AG10803 (cell line): ENCODE measurements at places on chromosomes 2 and 18.
A peak's percentile ranks its signal among the peaks of the same experiment; 100 is the strongest.

DNA sequence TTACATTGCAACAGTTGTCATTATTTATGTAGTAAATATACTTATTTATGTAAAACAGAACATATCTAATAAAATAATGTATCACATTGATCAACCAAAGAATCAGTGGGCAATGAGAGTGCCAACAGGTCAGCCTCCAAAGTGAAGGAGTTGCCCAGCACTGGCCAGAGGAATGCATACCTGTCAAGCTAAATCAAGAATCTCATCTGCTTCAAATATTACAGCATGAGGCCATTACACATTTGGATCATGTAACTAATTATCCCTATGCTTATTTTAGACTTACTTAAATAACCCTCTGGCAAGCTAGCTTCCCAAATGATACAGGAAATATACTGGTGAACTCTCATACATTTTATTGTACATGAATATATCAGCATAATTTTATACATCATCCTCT, 1211.7 kb upstream of the ACVR2A start:
- DNase-seq: no peak

DNA sequence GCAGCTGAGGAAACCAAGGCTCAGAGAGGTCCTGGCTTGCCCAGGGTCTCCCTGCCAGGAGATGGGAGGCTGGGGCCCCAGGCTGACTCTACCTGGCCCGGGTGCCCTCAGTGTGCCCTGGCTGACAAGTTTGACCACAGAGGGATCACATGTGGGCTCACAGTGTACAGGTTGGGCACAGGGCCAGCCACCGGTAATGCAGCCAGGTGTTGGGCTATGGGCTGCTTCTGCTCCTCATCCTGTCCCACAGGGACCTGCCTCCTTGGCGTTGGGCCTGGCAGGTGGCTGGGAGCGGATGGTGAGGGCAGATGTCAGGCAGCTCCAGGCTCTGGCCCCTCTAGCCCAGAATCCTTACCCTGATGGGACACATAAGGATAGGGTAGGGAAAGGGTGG, 250.5 kb downstream of the LOXHD1 start:
- no peak for DNase-seq

DNA sequence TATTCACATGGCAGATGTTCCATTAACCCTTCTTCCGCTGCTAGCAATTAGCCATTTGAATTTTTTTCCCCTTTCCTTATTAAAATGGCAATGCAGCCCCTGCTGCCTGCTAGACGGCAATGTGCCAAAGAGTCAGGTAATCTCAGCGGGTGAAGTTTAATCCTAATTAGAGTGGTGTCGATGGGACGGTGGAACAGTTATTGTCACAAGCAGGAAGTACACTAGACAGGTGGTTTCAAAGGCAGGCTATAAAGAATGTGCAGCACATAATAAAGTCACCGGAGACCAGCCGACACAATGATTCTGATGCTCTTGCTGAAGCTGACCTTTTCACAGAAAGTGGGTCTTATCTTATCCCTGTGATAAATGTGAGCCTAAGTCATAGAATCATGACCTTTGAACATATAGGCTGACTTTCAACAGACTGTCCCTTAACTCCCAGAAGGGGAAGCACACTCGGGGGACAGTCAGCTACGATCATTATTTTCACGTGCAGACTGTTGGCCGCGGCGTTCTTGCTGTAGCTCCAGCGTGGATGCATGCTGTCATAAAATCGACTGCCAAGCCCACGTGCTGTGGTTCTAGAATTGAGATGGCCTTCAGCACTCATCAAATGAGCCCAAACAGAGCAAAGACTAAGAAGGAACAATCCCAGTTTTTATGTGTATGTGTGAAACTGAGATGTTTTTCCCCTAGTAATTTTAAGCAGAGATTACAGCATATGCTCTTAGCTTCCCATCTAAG, 926.2 kb upstream of the SOX11 start:
- DNase-seq: no peak

DNA sequence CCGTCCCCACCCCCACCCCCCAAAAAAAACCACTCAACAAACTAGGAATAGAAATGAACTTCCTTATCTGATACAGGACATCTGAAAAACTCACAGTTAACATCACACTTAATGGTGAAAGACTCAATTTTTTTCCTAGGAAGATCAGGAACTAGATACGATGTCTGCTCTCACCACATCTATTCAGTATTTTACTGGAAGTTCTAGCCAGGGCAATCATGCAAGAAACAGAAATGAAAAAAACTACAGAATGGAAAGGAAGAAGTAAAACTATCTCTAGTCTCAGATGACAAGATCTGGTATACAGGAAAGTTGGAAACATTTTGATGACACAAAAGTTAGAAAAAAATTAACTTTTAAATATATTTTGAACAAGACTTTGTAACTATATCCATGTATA, 114.4 kb upstream of the FZD5 start:
- DNase-seq: no peak

- no peak for DNase-seq
Measured at GRCh38 chr2:131567891-131568290, 40.2 kb downstream of the CCDC74A start.

DNA sequence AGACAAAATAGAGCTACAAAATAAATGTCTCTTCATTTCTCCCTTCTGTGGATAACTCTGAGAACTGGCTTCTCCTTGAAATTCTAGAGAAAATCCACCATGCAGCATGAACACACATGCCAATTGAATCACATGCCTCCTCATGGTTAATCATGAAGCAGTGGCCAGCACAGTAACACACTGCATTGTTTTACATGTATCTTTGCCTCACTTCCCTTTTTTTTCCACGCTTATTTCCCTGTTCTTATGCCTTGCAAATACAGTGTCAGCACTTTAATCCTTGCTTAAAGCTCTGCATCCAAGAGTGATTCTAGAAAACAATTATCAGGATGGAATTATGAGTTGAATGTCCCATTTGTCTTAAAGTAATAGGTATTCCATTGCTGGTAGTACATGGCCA, 50.3 kb upstream of the ZBTB7C start:
- no peak for DNase-seq

DNA sequence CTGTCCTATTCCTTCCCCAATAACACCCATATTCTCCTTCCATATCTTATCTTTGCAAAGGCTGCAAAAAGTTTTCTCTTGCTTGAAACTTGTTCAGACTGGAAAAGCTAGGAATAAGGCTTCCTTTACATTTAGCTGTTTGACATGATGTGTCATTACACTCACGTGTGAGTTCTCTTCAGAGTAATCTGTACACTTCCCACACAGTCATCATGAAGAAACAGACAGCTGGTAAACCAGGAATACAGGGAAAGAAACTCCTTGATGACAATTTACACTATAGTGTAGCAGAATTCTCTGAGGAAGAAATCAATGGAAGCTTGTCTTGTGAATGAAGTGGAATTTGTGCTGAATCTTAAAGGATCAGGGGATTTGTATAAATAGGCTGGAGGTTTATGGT, 628.6 kb upstream of the CDH2 start:
- DNase-seq: no peak

DNA sequence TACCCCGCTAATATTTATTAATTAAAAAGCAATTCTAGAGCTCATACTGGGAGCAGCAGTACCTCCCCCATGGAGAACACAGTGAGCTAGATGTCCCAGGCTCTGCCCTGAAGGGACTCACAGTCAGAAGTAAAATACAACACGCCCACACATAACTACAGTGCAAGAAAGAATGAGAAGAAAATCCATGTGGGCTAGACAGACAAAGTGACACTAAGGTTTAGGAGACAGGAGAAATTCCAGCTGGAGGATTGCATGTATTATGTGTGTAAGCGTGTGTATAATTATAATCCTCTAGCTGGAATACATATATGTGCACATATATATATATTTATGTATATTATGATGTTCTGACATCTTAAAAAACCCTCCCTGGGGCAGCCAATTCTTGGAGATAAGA, 15.7 kb downstream of the SOWAHC start:
- DNase-seq: no peak

GRCh38 chr2:106053116-106053515, 141.0 kb downstream of the UXS1 start:
- peak; percentile 76 for DNase-seq

GRCh38 chr2:100894105-100894795, 74.3 kb downstream of the NPAS2 start:
- no peak for DNase-seq

GRCh38 chr2:19744456-19745199, 157.2 kb downstream of the TTC32 start:
- DNase-seq: no peak

DNA sequence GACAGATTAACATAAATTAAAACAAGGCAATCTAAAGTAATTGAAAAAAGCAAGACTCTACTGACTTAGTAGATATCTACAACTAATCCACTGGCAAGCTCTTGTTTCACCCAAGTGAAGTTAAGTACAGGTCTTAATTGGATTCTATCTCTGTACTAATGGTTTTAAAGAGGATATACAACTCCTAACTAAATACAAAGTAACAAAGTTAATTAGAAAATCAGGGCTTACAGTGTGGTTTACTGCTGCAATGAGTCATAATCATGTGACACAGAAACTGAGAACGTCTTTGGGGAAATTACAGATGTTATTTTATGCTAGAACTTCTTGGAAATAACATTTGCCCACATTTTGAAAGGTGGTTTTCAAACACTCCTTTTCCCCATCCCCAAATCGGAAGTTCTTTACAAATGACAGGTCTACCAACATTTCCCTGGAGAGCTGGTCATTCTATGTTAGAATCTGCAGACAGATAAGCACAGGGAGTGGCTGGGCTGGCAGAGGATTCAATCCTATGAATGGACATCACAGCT, 245.3 kb downstream of the STK39 start:
- DNase-seq: peak; percentile 29

GRCh38 chr2:221001381-221001801, 570.7 kb downstream of the EPHA4 start:
- DNase-seq: no peak

DNA sequence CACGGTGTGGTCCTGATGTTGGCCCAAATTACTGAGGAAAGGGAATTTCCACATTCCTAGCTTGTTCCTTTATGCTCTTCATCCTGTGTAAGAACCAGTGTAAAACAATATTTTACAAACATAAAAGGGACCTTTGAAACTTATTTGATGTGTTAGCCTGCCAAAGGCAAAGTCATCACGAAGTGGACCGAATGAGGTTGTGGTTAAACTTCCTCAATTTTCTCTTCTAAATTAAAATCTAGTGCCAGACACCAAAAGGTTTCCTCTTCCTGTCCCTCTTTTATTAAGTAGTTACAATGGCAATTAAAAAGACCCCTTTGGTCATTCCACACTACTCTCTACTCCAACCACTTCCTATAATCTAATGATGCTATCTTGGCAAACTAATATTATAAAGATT, 279.8 kb downstream of the AFF3 start:
- no peak for DNase-seq

DNA sequence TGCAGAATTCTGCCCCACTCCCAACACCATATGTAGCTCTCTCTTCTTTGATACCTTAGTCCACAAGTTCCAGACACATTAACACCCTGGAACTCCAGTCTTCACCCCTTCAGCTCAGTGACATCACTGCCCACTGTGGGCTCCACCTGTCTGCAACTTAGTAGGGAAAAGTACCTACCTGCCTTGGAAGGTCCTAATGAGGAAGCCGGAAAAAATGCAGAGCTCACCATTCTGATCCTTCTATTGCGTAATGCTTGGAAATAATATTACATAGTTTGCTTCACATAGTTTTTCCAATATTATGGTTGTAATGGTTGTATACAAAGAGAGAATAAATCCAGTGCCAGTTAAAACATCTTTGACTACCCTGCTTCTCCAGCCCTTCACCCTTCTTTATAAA, 738.4 kb downstream of the RNF144A start:
- no peak for DNase-seq

GRCh38 chr2:98697651-98698337, 33.1 kb downstream of the MGAT4A start:
- DNase-seq: no peak

- DNase-seq: no peak
Measured at GRCh38 chr18:71242981-71243380, 954.1 kb downstream of the SOCS6 start.

DNA sequence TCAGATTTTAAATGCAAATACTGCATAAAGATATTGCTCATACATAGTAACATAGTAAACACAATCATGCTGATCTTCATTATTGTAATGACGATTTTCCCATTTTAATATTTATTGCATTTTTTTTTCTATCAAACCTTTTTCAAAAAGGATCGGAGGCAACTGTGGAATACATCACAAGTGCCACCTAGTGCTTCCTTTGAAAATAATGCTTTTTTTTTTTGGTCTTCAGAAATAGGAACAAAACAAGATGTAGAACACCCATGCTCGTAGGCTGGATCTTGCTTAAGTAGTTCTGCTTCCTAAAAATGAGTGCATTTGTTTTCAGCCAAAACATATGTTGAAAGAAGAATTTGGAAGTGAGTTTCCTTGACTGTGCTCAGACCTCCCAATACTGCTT, 35.7 kb upstream of the GPR155 start:
- DNase-seq: peak; percentile 12

- peak; percentile 51 for DNase-seq
Measured at GRCh38 chr2:160921386-160921964, 238.8 kb upstream of the TANK start.

GRCh38 chr2:42050703-42051542, 3.1 kb downstream of the PKDCC start:
- DNase-seq: no peak

GRCh38 chr2:170375192-170375591, 197.2 kb downstream of the MYO3B start:
- DNase-seq: no peak

GRCh38 chr2:106363791-106364190, 104.4 kb downstream of the RGPD3 start:
- DNase-seq: no peak

GRCh38 chr2:229943770-229944449, 21.6 kb downstream of the FBXO36 start:
- no peak for DNase-seq

- no peak for DNase-seq
Measured at GRCh38 chr2:120510751-120511395, 164.9 kb downstream of the INHBB start.

GRCh38 chr2:143282684-143283083, 153.5 kb downstream of the ARHGAP15 start:
- no peak for DNase-seq

GRCh38 chr2:241412144-241412543, 56.1 kb downstream of the FARP2 start:
- DNase-seq: peak; percentile 9

GRCh38 chr2:64166637-64167420, 22.6 kb upstream of the PELI1 start:
- no peak for DNase-seq

GRCh38 chr2:83067947-83068346, 1391.1 kb downstream of the SUCLG1 start:
- no peak for DNase-seq

DNA sequence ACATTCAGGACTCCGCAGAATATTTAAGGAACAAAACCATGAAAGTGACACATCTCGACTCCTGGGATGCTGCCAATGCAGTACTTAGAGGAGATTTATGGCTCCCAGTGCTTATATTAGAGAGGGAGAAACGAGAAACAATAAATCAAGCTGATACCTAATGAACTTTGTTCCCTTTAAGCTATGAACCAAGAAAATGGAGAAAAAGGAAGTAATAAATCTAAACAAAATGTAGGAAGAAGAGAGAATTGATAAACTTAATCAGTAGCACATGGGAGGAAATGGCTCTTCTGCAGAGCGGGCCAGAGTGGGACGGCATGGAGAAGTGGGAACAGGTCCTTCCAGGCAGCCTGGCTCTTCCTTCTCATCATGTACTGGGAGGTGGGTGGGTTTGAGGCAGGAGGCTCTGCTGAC, 42.7 kb downstream of the NPPC start:
- peak; percentile 11 for DNase-seq

GRCh38 chr2:187500585-187501359, 52.7 kb upstream of the CALCRL start:
- peak; percentile 44 for DNase-seq

- no peak for DNase-seq
Measured at GRCh38 chr2:226076529-226076928, 677.0 kb downstream of the NYAP2 start.
